Brain pericyte (primary cell): ENCODE measurements at places on chromosomes 7 and 10.

DNA sequence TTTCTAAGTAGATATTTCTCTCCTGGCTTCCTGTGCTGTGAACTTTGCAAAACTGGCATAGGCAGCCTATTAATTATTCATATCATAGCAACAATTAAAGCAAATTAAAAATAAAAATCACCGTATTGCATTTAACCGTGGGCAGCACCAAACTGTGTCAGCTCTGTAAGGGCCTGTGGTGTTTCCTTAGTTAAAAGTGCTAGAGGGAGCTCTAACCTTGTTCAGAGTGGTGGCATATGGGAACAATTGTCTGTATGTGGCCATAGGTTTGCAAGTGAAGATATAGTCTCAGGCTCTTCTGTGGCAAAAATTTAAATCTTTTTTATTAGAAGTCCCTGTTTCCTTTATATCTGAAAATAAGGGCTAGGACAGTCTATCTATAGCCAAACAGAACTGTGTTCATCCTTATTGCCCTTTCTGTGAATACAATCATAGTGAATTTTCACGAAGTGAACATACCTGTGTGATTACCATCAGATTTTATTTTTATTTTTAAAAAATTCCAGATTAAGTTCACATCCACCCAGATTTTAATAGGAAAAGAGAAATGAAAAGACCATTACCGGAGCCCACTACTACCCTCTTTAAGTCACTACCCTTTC is 92.6 kb downstream of the POLL start:
- DNase-seq, result no peak

DNA sequence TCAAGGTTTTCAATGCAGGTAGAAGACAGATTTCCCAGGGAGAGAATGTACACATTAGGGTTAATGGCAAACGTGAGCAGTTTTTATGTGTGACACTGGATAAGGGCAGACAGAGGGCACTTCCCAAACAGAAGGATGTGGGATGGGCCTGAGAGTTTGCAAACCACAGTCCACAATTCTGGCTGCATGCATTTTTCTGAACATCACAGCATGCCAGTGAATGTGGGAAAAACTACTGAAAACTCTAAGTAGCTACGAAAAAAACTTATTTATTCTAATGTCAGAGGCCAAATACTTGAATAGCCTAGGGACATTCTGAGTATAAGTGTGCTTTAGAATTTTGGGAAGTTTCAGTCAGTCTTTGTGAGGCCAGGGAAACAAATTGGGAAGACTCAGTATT is 145.9 kb downstream of the NRCAM start:
- no peak for DNase-seq

- no peak for DNase-seq
These were observed 340.8 kb upstream of the KLF6 start for GRCh38 chr10:4125776-4126175.

DNA sequence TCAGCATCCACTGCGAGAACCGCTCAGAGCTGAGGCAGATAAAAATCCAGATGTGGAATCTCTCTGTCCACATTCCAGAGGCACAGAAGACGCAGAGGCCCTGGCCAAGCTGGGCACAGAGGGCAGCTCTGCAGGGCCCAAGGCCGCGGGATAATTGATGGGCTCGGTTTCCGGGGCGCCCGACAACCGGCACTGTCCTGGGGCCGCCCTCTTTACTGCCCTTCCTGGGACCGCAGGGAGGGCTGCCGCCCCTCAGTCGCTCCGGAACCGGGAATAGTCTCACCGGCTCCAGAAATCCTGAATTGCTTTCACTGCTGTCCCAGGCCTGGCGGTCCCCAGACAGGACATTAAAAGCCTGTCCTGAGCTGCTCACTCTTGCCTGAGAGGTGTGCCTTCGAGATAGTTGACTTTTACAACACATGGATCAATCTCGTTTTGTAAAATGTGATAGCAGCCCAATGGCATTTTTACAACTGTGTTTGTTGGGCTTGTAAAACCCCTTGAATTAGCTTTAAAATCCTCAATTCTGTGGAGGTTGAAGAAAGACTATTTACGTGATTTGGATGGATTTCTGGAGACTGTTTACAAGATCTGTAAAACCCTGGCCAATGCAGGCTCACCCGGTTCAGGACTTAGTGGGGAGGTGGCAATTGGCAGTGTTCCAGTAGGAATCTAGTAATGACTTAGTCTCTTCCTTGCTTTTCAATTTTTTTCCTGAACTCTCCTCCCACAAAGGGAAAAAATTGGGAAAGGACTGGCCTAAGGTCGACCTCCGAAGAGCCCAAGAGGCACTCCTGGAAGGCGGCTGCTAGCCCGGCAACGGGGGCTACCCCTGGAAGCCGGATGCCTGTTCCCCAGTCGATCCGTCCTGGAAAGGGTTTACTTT is 1.4 kb upstream of the HOXA6 start:
- DNase-seq, result no peak

- DNase-seq, result peak; percentile 13
These were observed 115.9 kb upstream of the ADAM12 start for GRCh38 chr10:126504063-126504760.

DNA sequence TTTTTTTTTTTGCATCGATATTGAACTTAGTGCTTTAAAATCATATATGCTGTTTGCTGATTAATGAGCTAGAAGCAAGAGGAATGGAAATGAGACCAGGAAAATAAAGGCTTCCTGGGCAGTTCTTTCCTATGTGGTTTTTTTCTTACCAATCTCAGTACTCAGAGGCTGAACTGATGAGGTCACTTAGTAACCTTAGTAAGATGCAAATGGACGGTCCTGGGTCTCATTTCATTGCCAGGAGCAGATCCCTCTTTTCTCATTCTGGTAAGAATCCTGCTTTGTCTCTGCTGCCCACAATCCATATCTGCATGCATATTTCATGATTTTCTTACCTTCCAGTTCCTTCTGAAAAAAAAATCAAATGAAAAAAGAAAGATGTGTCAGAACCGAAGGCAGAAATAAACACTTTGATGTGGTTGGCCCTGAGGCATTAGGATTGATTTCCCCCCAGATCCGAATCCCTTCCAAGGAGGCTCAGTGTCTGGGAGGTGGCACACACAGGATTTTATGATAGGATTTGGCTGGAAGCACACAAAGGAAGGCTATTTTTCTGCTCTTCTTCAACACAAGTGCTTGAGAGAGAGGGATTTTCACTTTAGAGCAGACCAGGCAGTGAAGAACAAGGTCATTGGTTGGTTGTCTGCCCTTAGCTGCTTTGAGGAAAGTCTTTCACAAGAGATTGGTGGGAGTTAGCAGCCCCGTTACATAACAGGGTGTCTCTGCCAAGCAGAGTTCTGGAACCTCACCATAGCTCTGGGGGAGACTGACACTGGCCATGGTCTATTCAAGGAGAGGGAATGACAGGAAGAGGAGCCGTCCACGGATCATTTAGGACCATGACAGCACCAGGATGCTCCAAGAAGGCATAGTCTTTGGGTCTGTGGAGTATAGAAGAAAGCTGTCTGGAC is 150.0 kb downstream of the CAMK1D start:
- DNase-seq, result no peak

- no peak for DNase-seq
These were observed 40.0 kb upstream of the AGBL3 start for GRCh38 chr7:134946260-134946659.

DNA sequence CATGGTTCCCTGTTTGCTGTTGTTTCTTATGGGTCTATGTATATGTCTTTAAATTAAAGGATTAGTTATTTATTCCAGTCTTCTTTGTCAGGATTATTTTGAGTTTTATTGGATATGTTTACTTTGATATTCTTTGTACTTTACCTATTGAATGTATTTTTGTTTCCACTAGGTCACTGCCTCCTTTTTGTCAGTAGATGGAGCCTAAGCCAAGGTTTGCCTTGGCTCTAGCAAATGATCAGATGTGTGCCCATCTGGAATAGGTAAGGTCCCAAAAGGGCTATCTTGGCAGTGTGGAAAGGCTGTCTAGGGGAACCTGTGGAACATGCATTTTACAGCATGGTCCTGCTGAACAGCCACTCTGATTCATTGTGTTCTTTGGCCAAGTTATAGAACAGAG is 337.3 kb upstream of the GHITM start:
- DNase-seq, result no peak

GRCh38 chr10:34116220-34116641 is 698.9 kb downstream of the PARD3 start:
- DNase-seq, result peak; percentile 37

- DNase-seq, result no peak
These were observed 334.3 kb upstream of the TEX47 start for GRCh38 chr7:89129600-89130375.

DNA sequence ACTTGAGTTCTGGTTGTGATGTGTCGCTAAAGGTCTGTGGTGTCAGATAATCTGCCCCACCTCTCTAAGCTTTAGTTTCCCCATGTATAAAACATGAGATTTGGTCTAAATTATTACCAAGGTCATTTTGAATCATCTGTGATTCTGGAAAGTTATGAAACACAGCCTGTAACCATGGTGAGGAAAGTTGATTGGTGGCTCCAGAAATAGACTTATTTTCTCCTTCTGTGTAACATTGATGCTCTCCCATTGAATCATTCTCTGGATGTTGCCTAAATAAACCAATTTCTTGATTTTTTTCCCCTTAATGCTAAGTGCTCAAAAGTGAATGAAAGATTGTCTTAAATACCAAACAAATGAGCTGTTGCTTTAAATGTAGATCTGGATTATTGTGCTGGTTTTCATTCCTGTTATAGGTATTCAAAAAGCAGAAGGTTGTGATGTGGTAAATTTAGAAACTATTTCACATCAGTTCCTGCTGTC is 30.0 kb upstream of the PCGF5 start:
- DNase-seq, result no peak

DNA sequence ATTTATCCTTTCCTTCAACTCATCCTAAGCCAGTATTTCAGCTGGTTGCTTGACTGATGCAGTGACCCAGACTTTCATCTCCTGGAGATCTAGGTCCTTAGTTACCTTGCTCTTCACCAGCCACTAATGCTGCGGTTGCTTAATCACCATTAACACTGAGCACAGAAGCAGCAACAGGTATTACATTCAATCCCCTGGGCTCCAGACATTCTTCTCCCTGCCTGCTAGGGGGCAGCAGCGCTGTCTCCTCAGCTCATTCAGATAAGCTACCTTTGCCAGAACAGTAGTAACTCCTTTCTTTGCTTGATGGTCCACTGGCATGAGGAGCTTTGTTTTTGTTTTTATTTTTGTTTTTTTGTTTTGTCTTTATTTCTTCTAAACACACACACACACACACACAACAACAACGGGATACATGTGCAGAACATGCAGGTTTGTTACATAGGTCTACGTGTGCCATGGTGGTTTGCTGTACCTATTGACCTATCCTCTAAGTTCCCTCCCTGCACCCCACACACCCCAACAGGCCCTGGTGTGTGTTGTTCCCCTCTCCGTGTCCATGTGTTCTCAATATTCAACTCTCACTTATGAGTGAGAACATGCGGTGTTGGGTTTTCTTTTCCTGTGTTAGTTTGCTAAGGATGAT is 1043.2 kb upstream of the C7orf33 start:
- no peak for DNase-seq

DNA sequence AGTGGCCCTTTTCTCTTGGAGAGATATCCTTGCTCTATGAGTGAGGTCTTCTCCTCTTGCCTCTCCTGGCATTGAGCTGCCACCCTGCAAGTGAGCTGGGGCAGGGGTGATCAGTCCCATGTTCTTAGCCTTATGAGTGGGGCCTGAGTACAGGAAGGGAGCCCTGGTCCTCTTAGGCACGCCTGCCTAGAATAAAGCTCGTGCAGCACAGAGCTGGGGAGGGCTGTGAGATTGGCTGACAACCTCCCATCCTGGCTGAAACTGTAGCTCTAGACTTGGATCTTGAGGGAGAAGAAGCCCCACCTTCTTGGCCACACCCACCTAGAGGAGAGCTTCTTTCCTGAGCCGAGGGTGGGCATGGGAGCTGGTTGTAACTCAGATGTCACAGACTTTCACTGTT is 305.0 kb upstream of the ZNF32 start:
- no peak for DNase-seq

DNA sequence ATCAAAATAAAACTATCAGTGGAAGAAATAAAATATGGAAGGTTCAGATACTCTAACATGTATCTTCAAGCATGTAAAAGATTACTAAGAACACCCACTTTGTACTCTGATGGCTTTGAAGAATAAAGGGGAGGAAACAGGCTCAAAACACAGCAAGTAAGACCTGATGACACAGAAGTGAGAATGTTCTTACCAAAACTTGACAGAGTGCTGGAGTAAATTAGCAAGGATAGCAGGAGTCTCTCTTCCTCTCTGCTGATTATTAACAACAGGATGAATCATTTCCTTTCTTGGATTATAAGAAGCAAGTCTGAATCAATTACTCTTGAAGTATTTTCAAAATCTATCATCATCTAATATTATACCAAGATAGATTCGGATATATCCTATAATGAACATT is 47.5 kb downstream of the GLI3 start:
- no peak for DNase-seq

GRCh38 chr7:87528730-87529129 is 53.2 kb upstream of the ABCB4 start:
- no peak for DNase-seq

GRCh38 chr10:8187171-8187666 is 132.7 kb downstream of the GATA3 start:
- DNase-seq, result no peak

GRCh38 chr10:55098452-55098851 is 297.4 kb upstream of the PCDH15 start:
- no peak for DNase-seq

- no peak for DNase-seq
These were observed 369.6 kb downstream of the KCNMA1 start for GRCh38 chr10:77267703-77268675.

DNA sequence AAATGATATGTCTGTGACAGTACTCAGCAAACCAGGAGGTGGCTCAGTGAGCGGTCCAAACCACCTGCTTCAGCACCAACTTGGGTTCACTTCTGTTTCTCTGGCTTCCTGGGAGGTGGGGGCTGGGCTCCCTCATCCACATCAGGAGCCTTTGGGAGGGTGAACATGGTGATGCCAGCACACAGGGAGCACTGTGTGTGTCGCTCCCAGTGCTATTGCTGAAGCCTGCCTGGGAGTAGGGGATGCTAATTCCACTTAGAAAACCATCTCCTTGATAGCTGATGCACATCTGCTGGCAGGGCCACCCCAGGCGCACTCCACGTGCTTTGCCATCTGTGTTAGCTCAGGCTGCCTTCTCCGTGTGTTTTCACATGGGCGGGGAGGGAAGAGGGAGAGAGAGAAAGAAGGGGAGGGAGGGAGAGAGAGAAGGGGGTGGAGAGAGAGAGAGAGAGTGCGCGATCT is 58.0 kb downstream of the RAMP3 start:
- DNase-seq, result no peak
